Stimulated activated CD4-positive, alpha-beta T cell treated with anti-CD3 and anti-CD28 coated beads, Interleukin-1b, Interleukin-23, amount 100 ng/mL, for 1 hour (primary cell): ENCODE measurements at places on chromosomes 7 and 10.
A peak's percentile ranks its signal among the peaks of the same experiment; 100 is the strongest.

DNA sequence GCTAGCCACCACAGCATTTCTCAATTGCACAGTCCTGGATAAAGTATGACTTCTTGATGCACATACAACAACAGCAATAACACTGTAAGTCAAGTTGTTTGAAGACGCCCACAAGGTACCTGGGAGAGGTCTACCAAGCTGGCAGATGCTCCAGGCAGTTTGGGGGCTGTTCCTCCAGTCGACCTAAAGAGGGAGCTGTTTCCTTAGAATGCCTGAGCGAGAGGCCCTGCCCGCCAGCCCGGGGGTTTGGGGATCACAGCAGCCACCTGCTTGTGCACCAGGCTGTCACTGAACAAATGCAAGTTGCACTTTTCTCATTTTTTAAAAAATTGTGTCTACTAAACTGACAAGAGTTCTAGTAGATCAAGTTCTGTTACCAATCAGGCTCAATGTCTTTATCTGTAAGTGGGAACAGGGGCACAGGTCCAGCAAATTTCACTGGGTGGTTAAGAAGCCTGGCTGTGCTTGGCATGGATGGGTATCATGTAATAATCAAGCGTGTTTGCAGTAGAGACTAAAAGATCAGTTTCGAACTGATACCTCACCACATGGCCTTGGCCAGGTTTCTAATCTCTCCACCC is 193.8 kb upstream of the ADO start:
- peak; percentile 48 for DNase-seq

GRCh38 chr10:63446716-63447440 is 18.9 kb downstream of the JMJD1C start:
- no peak for DNase-seq

DNA sequence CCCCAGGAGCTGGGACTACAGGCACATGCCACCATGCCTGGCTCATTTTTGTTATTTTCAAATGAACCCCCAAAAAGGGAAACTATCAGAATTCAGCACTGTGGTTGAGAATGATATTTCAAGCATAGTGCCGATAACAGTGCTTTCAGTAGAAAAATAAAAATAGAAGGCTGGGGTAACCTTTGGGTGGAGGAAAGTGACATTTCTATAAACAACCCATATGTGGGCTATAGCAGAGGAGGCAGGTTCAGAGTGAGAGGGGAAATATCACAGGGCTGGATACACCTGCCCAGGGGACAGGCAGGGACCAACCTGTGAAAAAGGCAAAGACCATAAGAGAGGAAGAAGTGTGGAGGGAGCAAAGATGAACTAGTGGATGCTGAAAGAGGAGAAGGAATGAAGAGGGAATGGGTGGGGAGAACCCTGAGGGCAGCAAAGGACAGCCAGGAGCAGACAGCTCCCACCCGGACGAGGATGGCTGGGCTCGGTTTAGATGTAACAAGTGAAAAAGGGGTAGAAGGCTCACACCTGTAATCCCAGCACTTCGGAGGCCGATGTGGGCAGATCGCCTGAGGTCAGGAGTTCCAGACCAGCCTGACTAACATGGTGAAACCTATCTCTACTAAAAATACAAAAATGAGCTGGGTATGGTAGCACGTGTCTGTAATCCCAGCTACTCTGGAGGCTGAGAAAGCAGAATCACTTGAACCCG is 56.5 kb downstream of the MAP3K8 start:
- no peak for DNase-seq

DNA sequence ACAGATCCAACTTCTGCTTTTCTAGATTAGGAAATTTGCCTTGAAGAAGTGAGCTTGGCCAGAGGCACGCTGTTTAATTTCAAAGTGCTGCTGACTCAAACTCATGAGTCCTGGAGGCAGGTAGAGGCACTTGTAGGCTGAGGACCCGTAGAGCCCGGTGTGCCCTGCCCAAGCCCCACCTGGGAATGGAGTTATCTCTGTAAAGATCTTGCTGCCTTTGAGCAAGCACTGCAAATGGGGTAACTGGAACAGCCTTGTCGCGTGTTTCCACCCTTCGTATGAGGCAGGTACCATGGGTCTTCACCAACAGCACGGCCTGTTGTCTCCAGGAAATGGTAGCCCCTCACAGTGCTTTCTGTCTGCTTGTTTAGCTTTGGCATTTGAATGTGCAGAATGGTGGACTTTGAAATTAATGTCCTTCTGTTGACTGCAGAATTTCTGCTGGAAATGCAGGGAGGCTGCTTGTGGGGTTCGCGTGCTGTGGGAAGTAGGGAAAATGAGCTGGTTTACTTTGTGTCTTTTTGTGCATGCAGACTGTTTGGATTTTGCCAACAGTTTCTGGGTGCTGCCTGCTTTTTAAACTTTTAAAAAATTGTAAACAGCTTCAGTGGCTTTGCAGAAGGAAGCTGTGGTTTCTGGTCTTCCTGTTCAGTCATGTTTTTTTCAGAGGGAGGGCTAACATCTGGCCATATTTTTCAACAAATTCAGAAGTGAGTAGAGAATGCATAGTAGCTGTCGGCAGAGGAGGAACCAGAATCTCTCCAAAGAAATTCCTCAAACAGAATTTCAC is 27.2 kb downstream of the CCM2 start:
- no peak for DNase-seq

DNA sequence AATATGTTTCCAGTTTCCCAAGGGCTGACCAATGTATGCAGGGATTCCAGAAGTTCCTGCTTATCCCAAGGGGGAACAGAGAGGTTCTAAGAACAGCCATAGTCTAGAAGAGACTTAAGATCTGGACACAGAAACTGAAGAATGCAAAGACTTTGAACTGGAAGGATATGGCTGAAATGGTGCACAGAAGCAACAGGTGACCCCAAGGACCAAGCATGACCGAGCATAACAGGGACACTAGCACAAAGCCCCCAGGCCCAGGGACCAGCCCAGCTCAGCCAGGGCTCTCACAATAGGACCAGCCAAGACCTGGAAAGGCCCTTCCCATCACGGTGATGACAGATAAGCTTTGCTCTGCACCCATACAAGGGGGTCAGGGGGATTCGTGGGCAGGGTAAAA is 213.0 kb upstream of the KMT2E start:
- DNase-seq: no peak
